ENCODE measurements at places on chromosomes 4 and X.

- no peak for DNase-seq
These were observed 101.1 kb downstream of the ADGRL3 start for GRCh38 chr4:61301271-61301670.

- DNase-seq, result no peak
These were observed 40.2 kb upstream of the HPRT1 start for GRCh38 chrX:134419784-134420183.

- DNase-seq, result no peak
These were observed 61.6 kb upstream of the DHX15 start for GRCh38 chr4:24645765-24646550.

DNA sequence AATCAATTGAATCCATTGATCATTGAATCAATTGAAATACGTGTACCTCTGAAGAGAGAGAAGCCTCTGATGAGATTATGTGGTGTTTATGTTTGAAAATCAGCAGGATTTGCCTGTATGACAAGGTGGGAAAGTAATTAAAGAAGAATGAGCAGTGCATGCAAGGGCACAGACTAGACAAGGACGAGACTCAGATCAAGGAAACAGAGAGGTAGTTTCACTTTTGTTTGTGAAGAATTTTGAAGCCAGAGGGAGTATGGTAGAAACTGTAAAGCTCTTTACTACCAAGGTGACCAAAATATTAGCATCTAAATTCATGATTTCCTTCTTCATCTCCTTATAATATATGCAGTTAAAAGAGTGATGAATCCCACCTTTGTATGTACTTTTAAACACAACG, 1830.0 kb upstream of the IGFBP7 start:
- DNase-seq, result no peak

DNA sequence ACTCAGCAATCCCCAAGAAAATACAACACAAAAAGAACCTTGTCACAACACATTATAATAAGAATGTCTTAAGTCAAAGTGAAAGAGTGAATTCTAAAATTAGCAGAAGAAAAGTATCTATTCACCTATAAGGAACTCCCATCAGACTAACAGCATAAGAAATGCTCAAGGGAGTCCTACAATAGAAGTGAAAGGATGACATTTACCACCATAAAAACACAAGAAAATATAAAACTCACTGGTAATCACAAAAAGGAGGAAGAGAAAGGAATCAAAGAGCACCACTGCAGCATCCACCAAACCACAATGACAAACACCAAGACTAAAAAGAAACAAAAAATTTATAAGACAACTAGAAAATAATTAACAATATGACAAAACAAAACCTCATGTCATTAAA, 257.0 kb upstream of the AGTR2 start:
- no peak for DNase-seq
